ENCODE measurements at places on chromosomes 7 and 10.

GRCh38 chr10:32340596-32341180 is 6.3 kb downstream of the EPC1 start:
- DNase-seq, result no peak

- DNase-seq, result no peak
These were observed 70.6 kb upstream of the GRB10 start for GRCh38 chr7:50853311-50853710.

DNA sequence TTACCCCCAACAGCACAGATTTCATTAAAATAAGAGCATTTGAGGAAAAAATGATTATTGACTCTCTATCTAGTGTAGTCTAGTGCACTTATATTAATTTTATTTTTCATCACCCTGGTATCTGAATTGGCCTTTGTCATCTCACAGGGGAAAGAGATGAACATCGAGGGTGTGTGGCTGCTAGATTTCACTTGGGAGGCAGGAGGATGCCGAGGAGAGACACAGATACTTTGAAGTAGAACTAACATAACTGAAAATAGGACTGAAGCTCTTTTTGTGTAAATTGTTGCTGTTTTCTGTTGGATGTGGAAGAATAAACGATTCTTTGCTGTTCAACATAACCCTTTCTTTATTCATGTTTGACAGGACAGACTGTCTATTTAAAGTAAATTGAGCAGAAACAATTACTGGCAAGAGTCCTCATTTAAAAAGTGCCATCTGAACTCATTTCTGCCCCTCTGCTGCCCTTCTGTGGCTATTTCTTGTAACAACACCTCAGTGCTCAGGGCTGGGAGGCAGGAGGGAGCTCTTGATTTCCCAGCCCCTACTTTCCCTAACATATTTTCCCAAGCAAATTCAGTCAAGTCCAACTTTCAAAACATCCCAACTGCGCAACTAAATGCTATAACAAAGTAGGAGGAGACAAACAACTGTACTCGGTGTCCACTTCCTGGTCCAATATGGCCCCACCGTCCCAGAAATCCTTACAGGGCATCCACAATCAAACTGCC is 15.6 kb downstream of the LYZL1 start:
- no peak for DNase-seq

DNA sequence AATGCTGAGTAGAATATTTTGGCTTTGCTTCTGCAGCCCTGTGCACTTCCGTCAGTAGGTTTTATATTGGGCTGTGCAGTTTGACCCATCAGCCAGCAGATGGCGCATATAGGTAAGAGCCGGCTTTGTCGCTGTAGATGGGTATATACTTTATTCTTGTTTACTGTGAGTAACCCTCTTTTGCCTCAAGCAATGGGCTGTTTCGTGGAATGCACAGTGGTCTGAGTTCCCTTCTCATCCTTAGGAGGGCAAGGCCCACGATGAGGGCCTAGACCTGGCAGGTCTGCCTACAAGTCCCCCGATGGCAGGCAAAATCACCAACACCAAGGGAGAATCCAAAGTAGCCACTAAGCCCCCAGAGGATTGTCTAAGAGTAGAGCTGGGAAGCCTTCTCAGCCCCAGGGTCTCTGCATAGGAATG is 1002.9 kb upstream of the KCND2 start:
- DNase-seq, result no peak

DNA sequence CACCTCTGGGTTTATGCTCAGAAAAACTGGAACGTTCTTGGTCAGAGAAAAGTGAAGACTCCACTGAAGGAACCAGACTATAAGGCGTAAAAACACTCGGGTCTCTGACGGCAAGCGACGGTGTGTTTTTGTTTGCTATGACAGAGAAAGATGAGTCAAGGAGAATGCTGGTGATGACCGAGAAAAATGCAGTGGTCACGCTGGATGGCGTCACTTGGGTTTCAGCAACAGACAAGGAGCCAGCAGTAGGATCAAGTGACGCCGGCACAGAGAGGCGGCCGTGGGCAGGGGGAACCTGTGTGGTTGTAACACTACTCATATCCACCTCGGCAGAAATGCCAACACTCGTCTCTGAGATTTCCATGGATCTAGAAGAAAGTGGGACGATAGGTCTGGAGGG is 63.4 kb downstream of the KIAA1549 start:
- no peak for DNase-seq

- DNase-seq, result no peak
These were observed 111.0 kb upstream of the KLF14 start for GRCh38 chr7:130844811-130845580.

DNA sequence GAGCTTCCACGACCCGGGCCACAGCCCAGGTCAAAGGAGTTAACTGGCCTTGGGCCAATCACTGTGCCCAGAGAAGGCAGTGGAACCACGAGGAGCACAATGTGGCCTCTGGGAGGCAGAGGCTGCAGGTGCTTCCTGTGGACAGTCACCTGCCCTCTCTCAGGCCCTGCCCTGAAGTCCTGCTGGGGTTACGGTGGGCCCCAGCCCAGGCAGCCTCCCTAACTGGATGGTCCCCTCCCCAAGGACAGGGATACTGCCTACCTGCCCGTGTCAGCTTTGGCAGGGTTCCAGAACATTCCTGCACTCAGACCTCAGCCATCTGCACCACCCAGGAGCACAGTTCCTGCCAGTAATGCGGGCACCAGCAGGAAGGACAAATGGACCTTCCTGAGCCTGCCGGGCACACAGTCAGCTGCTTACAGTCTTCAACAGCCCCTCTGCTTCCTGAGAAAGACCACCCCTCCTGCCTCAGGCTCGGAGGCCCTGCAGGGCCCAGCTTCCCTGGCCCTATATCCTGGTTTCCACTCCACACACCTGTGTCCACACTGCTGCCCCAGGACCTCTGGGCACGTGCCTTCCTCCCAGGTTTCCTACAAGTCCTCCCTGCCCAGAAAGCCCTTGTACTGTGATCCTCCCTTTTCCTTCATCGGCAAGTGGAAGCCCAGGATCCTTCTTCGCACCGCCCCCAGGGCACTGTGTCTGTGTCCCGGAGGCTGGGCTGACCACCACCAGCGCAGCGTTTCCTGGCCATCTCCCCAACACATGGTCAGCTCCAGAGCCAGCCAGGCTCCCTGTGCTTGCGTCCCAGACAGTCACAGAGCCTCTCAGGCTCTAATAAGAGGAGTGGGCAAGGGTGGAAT is 23.3 kb downstream of the WDR86 start:
- DNase-seq, result no peak

DNA sequence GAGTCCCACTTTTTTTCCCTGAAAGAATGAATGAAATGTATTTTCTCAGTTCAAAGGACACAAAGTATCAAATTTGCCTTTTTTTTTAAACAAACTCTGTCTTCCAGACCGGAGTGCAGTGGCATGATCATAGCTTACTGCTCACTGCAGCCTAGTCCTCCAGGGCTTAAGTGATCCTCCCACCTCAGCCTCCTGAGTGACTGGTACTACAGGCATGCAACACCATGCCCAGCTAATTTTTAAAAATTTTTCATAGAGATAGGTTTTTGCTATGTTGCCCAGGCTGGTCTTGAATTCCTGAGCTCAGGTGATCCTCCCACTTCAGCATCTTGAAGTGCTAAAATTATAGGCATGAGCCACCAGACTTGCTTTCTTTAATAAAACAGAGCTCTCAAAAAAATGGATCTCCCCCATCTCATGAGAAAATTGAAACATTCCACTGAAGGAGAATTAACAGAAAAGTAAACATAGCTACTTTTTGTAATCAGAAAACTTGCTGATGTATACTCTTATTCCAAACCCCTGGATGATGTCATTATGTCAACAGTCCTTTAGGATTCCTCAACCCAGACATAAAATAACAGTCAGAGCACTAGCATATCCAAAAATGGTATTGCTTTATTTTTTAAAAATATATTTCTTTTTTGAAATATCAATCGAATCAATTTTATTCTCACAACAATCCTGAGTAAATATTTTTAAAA is 12.3 kb upstream of the TRDMT1 start:
- no peak for DNase-seq

- no peak for DNase-seq
These were observed 16.8 kb downstream of the TRIM8 start for GRCh38 chr10:102660888-102661657.

DNA sequence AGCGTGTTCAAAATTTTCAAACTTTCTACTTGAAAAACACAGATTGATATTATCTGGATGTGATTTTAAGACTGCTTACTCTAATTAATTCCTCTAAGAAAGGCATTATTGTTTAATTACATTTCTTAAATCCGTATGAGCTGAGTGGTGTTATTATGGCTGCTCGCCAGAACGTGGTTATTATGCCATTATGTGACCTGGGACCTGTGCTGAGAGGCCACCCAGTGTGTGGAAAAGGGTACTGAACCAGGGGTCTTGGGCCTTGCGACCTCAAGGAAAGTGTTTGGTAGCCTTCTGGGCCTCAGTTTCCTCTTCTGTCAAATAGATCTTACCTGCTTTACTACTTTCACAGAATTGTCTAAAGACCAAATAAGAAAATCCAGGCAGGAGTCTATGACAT is 15.4 kb downstream of the LGI1 start:
- no peak for DNase-seq

- no peak for DNase-seq
These were observed 27.9 kb downstream of the FAM20C start for GRCh38 chr7:220151-220841.

- DNase-seq, result no peak
These were observed 207.6 kb downstream of the FOXP2 start for GRCh38 chr7:114622221-114622620.

DNA sequence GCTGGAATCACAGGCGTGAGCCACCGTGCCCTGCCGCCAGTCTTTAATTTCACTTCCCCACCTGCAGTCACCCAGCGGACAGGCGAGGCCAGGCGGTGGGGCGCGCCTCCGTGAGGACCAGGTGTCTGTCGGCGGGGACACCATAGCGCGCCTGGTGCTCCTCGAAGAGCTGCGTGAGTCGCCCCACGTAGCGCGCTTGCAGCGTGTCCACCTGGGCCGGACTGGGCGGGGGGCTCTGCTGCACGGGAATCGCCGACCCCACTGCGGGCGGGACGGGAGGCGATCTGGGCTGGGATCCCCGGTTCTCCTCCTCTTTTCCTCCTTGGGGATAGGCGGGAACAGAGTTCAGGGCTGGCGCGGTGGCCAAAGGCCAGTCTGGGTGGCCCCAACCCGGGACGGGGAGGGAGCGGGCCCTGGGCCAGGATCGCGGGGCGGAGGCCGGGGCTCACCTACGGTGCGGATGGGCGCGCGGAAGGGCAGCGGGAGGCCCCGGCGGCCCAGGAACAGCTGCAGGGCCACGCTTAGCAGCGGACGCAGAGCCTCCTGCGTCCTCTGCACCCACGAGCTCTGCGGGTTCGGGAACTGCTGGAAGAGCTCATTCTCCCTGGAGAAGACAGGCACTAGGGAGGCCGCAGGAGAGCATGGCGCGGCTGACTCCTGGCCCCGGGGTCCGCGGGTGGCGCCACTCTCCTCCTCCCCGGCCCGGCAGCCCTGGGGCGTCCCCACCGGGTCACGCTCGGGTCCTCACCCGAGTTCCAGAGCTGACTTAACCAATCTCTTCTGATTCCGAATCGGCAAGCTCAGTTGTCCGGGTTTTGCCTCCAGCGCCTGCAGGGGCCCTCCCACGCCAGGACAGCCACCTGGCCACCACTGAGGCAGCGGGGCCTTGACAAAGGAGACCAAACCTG is 1.1 kb upstream of the MOGAT3 start:
- DNase-seq, result no peak

- no peak for DNase-seq
These were observed 59.9 kb downstream of the ELMO1 start for GRCh38 chr7:37388811-37389210.

DNA sequence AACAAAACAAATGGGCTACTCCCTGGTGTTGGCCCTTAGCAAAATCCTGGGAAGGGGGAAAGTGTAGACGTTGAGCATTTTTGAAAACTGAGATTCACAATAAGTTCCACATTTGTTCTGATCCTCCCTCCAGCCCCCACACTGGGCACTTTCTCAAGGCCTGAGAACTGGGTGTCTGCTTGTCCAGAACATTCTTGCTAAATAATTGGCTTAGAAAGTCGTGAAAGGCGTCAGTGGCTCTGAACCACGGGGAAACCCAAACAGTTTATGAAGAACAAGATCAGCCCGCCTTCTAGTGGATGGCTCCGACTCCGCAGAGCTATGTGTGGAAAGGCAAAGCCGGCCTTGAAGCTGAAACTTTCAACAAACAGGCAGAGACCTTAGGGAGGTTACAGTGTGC is 370.1 kb downstream of the PRPF18 start:
- no peak for DNase-seq

- DNase-seq, result no peak
These were observed 87.0 kb downstream of the ARMH3 start for GRCh38 chr10:101968940-101969321.

- no peak for DNase-seq
These were observed 498.3 kb downstream of the CCSER2 start for GRCh38 chr10:84826704-84827103.

GRCh38 chr7:113373863-113374262 is 255.5 kb upstream of the SMIM30 start:
- DNase-seq, result no peak

GRCh38 chr7:40675741-40676140 is 540.9 kb downstream of the SUGCT start:
- DNase-seq, result no peak

GRCh38 chr7:2862831-2863361 is 18.8 kb upstream of the GNA12 start:
- DNase-seq, result no peak

DNA sequence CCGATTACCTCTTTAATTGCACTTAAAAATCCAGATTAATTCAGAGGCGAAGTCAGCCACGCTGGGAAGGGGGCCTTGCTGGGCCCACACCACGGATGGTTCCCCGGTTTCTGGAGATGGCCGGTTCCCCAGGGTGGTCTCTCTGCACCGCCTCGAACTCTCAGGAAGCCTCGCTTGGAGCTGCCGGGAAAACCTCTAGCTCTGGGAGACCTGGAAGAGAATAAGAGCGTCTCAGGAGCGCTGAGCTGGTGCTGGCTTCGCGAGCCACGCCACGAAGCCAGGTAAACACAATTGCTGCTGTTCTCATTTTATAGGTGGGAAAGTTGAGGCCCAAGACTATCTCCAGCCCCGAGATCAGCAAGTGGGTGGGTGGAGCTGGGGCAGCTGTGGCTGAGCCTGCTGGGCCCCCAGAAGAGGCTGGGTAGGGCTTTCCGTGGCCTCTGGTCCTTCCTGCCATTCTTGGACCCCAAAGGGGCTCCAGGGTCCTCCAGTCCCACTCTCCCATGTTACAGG is 110.4 kb downstream of the MICALL2 start:
- DNase-seq, result no peak

DNA sequence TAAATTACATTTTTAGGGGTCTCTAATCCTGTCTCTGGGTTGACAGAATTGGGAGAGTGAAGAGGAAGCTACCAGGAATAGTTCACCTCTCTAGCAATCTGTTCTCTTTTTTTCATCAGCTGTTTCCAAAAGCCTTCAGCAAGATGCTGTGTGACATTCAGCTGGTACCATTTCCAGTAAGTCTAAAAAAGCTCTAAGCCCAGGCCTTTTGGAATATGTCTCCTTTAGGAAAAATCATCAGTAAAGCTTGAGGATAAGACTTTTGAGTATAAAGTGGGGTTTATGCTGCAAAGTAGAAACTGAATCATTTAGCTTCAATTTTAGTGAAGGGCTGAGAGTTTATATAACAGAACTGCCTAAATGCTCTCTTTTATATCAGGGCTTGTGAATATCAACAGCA is 81.5 kb downstream of the CCNY start:
- no peak for DNase-seq

GRCh38 chr10:89590326-89590725 is 54.7 kb downstream of the PANK1 start:
- DNase-seq, result no peak
